ENCODE measurements at places on chromosomes 12 and 14. TPM values are rescaled to one million over a fixed set of nuclear protein-coding genes. Genes with fewer than 3 reads are reported as not detected.
A peak's percentile ranks its signal among the peaks of the same experiment; 100 is the strongest.

GRCh38 chr14:50770586-50770985 is 60.4 kb downstream of the NIN start:
- DNase-seq = no peak

DNA sequence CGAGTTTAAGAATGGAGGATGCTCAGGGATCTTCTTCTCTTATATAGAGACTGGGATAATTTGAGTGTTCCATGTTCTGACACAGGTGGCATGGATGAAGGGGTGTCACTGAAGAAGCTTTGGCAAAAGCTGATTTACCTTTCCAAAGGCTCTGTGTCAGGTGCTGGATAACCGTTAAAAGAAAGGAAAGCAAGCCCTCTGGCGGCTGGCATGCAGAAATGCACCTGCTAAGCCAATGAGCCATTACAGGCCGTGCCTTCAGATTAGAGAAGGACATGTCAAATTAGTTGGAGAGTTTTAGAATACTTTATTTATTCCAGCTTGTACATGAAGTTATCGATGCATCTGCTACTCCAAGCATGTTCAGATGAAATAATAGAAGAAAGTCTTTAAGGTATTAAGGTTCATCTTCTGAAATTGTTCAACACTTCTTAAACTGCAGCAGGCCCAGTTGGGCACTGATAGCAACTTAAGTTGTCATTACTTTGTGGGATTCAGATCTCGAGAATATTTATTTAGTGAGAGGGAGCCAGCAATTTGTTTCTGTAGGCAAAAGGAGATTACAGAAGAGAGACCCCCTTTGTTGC is 678.2 kb downstream of the NRXN3 start:
- DNase-seq = peak; percentile 1

The SLC2A13 gene
- 3.4 TPM for total RNA-seq

The KERA gene
- not detected for total RNA-seq

- no peak for DNase-seq
These were observed 328.7 kb downstream of the DPF3 start for GRCh38 chr14:72565149-72565559.

DNA sequence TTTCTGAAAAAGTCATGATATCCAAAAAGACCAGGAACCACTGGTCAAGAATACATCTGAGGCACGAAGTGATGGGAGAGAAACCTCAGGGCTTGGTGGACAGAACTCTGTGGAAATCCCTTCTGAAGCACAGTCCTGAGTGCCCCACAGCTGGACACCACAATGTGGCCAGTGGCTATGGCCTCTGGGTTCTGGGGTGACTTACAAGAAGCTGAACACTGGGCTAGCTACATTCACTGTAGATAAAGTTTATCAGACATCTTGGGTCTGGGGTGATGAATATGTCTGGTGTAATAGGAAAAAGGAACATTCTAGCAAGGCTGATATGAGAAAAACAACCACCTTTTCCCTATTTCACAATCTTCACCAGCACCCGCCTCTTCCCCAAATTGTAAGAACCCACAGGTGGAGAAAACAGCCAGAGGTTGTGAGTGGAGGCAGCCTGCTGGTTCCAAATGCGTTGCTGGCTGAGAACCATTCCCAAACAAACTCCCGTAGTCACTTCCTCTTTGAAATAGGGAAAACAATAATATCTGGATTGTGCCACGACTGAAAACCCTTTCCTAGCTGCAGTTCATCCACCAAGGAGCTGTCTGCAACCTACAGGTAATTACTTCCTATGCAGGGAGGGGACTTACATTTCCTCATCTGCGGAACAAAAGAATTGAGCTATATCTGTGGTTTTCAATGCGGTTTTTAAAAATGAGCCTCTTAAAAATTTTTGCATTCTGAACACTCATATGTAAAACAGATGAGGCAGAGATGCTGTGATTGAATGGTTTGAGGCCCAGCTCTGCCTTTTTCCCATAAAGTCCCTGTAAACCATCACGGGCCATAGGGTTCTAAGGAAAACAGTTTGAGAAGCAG is 193.6 kb downstream of the SLC41A2 start:
- no peak for DNase-seq

The PPFIA2 gene
- 0.40 TPM for total RNA-seq

- DNase-seq = no peak
These were observed 2.9 kb downstream of the RDH12 start for GRCh38 chr14:67704484-67705089.

GRCh38 chr12:121784460-121784859 is 9.0 kb downstream of the RHOF start:
- no peak for DNase-seq

The SYNDIG1L gene
- total RNA-seq = not detected

The ACACB gene
- total RNA-seq = 0.59 TPM

The TAS2R20 gene
- 2.2 TPM for total RNA-seq

GRCh38 chr12:8897081-8897480 is 17.2 kb upstream of the PHC1 start:
- DNase-seq = no peak

GRCh38 chr12:19639781-19640415 is 200.6 kb downstream of the AEBP2 start:
- DNase-seq = no peak

- no peak for DNase-seq
These were observed 767 bp upstream of the TCP11L2 start for GRCh38 chr12:106301611-106302321.

DNA sequence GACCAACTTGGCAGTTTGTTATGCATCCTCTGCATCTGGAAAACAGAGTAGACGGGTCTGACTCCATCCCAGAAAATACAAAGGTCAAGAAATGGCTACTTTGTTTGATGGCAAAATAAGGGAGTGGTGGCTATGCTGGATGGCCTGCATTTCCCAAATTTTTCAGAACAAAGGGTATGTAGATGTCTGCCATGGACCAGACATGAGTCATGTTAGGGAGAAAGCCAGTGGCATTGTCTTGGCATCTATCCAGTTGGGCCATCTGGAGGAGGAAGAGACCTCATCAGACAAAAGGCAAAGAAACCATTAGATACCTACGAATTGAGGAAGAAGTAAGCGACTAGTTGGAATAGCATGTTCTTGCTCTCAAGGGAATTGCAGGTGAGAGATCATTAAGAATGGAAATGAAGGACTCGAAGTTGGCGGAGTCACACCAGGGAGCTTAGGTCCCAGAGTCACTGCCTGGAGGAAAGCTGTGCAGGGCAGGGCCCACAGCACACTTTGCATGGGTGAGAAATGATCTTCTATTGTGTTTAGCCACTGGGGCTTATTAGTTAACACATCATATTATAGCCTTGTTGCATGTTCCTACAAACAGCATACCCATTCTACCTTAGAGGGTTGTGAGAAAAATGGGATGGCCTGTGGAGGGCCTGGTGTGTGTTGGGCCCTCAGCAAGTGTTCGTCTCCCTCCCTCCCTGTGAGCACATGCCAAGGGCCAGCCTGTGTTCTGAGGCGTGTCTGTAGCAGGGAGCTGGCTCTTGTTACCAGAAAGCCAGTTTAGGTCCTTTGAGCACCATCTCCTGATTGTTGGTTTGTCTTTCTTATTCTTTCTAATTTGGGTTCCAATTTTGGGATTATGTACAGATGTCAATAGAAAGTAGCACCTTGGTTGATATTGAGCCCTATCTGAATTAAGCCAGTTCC is 119.4 kb downstream of the KTN1 start:
- peak; percentile 19 for DNase-seq

DNA sequence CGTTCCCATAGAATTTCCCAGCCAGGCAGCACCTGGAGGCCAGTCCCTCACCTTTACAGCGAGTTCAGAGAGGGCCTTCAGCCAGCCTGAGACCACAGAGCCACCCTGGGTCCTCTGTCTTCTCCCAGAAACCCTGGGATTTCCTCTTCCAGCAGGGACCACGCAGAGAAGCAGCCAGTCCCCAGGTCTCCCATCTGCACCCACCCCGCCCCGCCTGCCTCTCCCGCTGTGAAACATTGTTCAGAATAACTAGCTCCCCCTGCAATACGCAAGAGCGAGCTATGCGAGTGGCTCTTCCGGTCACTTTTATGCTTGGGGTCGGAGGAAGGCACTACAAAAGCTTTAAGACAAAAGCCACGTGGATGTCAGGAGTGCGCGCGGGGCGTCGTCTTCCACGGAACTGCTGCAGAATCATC is 77.8 kb downstream of the SERPINA3 start:
- no peak for DNase-seq

DNA sequence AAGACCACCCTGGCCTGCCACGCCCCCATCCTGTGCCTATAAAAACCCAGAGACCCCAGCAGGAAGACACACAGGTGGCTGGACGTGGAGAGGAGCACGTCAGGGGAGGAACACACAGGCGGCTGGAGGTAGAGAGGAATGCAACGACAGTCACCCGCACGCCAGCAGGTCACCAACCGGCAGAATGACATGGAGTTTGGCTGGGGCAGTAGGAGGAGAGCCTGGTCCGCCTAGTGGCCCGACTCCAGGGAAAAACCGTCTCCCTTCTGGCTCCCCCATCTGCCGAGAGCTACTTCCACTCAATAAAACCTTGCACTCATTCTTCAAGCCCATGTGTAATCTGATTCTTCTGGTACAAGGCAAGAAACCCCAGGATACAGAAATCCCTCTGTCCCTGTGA is 62.7 kb upstream of the KCNH3 start:
- no peak for DNase-seq

- DNase-seq = no peak
These were observed 13.3 kb upstream of the LRRC10 start for GRCh38 chr12:69623970-69624369.

The CLEC1B gene
- total RNA-seq = not detected

DNA sequence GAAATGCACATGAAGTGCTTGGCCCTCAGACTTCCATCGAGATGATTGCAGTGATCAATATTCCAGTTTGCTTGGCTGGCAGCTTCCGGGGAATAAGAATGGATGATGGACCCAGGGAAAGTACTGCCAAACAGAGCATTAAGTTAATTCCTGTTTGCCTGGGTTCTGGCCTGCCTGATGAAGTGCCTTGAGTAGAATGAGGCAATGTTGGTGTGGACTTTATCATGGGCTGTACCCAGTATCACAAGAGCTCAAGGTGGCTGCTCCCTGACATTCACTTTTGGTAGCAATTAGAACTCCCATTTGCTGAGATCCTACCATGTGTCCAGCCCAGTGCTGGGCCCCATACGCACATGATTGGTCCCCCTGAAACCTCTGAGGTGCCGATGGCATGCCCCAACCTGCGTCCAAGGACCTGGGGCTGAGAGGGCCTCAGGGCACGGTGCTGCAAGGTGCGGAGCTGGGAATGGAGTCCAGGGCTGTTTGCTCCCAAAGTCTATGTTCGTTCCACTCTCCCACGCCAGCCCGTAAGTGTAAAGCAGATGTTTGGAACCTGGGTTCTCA is 80.7 kb downstream of the SLC25A47 start:
- no peak for DNase-seq

- no peak for DNase-seq
These were observed 14.2 kb upstream of the RIOX1 start for GRCh38 chr14:73476451-73476931.
